ENCODE measurements at places on chromosomes 6 and 20.

- no peak for DNase-seq
These were observed 377.1 kb downstream of the ESR1 start for GRCh38 chr6:152184573-152184916.

- no peak for DNase-seq
These were observed 641 bp downstream of the TEAD3 start for GRCh38 chr6:35496036-35496840.

DNA sequence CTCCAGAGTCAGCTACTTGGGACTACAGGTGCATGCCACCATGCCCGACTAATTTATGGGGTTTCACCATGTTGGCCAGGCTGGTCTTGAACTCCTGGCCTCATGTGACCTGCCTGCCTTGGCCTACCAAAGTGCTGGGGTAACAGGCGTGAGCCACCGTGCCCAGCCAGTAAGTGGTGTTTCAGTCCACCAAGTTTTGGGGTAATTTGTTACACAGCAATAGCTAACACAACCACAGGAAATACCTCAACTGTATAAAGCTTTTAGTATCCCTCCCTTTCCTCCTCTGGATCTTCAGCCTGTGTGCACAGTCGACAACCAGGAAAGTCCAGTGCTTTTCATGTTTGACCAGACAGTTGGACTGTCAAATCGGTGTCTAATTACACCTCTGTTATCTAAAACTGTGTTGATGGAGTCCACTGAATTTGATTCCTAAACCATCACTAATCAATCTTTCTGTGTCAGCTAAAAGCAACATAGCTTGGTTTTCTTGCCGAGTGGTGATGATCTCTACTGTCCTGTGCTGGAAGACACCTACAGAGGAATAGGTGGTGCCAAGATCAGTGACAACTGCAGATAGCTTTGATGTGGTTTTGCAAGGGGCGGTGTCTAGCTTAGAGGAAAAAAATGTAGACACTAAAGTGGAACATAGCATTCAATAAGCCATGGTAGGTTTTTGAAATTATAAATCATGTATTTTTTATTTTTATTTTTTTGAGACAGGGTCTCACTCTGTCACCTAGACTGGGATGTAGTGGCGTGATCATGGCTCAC, 22.2 kb upstream of the ZBTB2 start:
- DNase-seq: no peak

DNA sequence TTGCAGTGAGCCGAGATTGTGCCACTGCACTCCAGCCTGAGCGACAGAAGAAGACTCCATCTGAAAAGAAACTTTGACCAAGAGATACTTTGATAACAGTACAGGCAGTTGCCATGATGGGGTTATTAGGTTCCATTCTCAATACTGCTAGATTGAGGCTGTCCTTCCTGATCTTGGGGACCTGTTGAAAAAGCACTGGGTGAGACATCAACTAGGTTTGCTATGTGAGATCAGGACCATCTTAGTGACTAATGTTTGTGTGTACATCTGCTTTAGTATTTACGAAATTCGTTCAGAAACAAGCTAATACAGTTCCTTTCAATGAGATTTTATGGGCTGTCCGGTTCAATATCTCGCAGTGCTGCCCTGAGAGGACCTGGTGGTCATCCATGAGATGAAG, 2.6 kb downstream of the DSE start:
- DNase-seq: no peak

GRCh38 chr6:23927935-23928334, 198.1 kb upstream of the NRSN1 start:
- DNase-seq: no peak

DNA sequence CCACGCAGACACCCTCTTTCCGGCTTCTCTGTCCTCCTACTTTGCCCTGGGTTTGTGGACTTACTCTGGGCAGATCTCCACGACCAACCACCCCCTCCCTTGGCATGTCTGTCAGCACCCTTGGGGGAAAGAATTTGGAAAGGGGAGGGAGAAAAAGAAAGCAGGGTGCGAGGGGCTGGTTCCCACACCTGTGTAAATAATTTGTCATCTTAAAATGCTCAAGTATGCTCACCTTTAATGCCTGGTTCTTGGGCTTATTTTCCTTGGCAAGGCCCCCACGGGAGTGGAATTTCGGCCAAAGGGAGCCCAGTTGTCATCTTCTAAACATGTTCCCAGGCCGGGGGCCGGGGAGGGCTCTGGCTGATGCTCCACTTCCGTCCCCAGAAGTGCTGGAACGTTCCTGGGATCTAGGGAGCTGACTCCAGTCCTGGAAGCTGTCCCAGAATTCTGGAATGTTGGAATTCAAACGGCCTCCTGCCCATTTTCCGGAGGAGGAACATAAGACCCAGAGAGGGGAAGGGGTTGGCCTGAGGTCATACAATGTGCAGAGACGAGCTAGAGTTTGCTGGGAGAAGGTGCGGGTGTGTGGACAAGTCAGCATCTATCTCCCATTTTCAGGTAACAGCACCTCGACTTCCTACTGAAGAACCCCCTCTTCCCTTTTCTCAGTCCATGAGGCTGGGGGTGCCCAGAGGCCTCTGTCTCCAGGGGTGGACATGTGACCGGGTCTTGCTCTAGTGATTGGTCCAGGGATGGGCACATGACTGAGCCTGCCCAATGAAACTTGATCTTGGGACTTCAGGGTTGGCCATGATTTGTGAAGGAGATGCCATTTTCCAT, 122.3 kb downstream of the CEBPB start:
- DNase-seq: no peak

All from memory B cell (primary cell).